Neural progenitor cell (in vitro differentiated cells): ENCODE measurements at places on chromosomes 12 and 14. TPM values are rescaled to one million over a fixed set of nuclear protein-coding genes. Genes with fewer than 3 reads are reported as not detected.

GRCh38 chr12:14422516-14423230 lies 57.2 kb downstream of the ATF7IP start:
- peaks cover 22% of the 10 kb centered on the region for H3K4me1 ChIP-seq
- H3K36me3 ChIP-seq, result peaks cover 30% of the 10 kb centered on the region
- no peak overlapping the region for H3K27ac ChIP-seq
- DNase-seq, result no peak
- no peaks in the 10 kb centered on the region for H3K27me3 ChIP-seq
- no peak overlapping the region for H3K4me3 ChIP-seq

TBX5 gene
- not detected in 2 replicates for total RNA-seq

TAS2R19 gene
- total RNA-seq, result 7.7 and 9.7 TPM in 2 replicates

DNA sequence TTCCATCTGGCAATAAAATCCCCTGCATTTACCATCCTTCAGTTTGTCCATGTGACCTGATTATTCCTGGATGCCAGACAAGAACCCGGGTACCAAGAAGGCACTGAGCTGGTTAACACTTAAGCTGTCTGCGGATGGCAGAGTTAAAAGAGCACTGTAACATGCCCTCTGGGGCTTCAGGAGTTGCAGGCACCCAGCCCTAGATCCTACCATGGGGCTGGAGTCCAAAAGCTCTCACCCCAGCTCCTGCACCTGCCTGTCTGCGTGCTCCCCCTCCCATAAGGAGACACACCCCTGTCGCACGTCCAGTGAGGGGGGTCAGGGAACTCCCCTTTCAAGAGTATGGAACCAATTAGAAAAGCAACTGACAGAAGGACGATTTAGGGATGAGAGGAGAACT lies 14.6 kb upstream of the FBXO34 start:
- H3K4me3 ChIP-seq, result no peak overlapping the region
- H3K36me3 ChIP-seq, result no peaks in the 10 kb centered on the region
- no peaks in the 10 kb centered on the region for H3K4me1 ChIP-seq
- H3K27ac ChIP-seq, result no peak overlapping the region

DNA sequence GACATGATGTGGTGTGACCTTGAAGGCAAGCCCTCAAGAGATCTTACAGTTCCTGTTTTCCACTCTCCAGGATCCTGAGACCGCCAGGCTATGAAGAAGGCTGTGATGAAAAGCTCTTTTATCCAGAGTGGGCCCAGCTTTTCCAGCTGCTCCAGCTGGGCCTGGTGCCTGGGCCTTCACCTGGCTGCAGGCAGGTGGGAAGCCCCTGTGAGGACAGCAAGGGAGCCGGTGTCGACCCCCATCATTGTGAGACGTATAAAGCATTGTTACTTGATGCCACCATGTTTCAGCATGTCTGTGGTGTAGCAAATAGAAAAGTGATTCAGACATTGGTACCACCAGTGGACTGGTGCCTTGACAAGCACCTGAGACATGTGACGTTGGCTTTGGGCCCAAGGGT lies 190.2 kb downstream of the KIF26A start:
- no peaks in the 10 kb centered on the region for H3K27me3 ChIP-seq
- H3K4me1 ChIP-seq, result no peaks in the 10 kb centered on the region
- no peak overlapping the region for H3K4me3 ChIP-seq
- no peak for DNase-seq

GRCh38 chr12:14979468-14979867 lies 6.6 kb downstream of the PDE6H start:
- no peak overlapping the region for H3K4me3 ChIP-seq
- no peak for DNase-seq
- H3K27ac ChIP-seq, result no peak overlapping the region
- H3K27me3 ChIP-seq, result no peaks in the 10 kb centered on the region
- H3K4me1 ChIP-seq, result no peaks in the 10 kb centered on the region
- no peaks in the 10 kb centered on the region for H3K36me3 ChIP-seq

GRCh38 chr12:104695453-104696148 lies 238.9 kb downstream of the CHST11 start:
- H3K27me3 ChIP-seq, result no peaks in the 10 kb centered on the region
- no peak overlapping the region for H3K4me3 ChIP-seq
- no peaks in the 10 kb centered on the region for H3K36me3 ChIP-seq
- H3K27ac ChIP-seq, result no peak overlapping the region
- no peak for DNase-seq
- peaks cover 4% of the 10 kb centered on the region for H3K4me1 ChIP-seq

GYS2 gene
- not detected in 2 replicates for total RNA-seq

GRCh38 chr12:64053117-64053516 lies 169.0 kb downstream of the KICS2 start:
- no peak for DNase-seq
- H3K27ac ChIP-seq, result no peak overlapping the region
- no peaks in the 10 kb centered on the region for H3K36me3 ChIP-seq
- no peaks in the 10 kb centered on the region for H3K27me3 ChIP-seq
- H3K4me1 ChIP-seq, result no peaks in the 10 kb centered on the region

LIN7A gene
- total RNA-seq, result 18.3 and 31.7 TPM in 2 replicates

IAPP gene
- total RNA-seq, result 0.15 and 0.92 TPM in 2 replicates

GLIPR1 gene
- total RNA-seq, result 0.03 and 0.04 TPM in 2 replicates

GRCh38 chr12:97363693-97364092 lies 98.9 kb upstream of the RMST start:
- no peak overlapping the region for H3K27ac ChIP-seq
- peaks cover 3% of the 10 kb centered on the region for H3K36me3 ChIP-seq
- H3K4me1 ChIP-seq, result peaks cover 8% of the 10 kb centered on the region
- DNase-seq, result no peak
- H3K27me3 ChIP-seq, result no peaks in the 10 kb centered on the region

DNA sequence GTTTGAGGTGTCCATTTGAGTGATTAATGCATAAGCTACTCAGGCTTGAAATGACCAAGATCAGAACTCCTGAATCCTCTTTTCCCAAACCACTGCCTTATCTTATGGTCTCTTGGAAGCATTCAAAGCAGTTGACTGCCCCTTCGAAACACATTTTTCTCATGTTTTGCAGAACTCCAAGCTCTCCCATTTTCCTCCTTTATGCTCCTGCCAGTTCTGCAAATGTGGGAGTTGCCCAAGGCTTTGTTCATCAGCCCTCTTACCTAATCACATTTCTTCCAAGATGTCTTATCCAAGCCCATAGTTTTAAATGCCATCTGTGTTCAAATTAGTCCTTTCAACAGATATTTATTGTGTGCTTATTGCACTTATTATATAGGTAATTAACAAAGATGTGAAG lies 1.8 kb upstream of the DNAAF2 start:
- no peak for DNase-seq
- no peaks in the 10 kb centered on the region for H3K27me3 ChIP-seq
- no peak overlapping the region for H3K27ac ChIP-seq
- peaks cover 2% of the 10 kb centered on the region for H3K4me1 ChIP-seq
- no peaks in the 10 kb centered on the region for H3K36me3 ChIP-seq
- H3K4me3 ChIP-seq, result no peak overlapping the region

DNA sequence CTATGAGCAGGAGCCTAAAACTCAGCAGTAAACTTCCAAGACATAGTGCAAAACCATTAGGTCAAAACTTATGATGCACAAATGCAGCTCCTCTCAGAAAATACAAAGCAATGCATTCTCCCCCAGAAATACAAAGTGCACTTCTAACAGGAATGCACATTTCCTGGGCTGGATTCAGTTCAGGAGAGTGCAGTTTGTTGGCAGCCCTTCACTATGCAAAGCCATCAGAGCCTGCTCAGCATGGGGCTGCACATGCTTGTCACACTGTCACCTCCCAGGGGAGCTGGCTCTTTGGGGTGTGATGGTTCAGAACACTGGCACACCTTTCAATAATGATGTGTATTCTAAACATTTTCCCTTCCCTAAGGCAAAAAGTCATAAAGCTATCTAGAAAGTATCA lies 110.4 kb downstream of the KCNK10 start:
- H3K36me3 ChIP-seq, result no peaks in the 10 kb centered on the region
- H3K4me3 ChIP-seq, result no peak overlapping the region
- H3K4me1 ChIP-seq, result peaks cover 6% of the 10 kb centered on the region

SPIC gene
- total RNA-seq, result not detected in 2 replicates

- H3K27me3 ChIP-seq, result no peaks in the 10 kb centered on the region
- DNase-seq, result no peak
- no peak overlapping the region for H3K4me3 ChIP-seq
These were observed 55.8 kb upstream of the CHGA start for GRCh38 chr14:92866901-92867865.

FOXA1 gene
- total RNA-seq, result 0.06 and 0.99 TPM in 2 replicates

GRCh38 chr12:16238661-16239060 lies 38.8 kb downstream of the SLC15A5 start:
- no peak for DNase-seq
- H3K27ac ChIP-seq, result no peak overlapping the region
- no peaks in the 10 kb centered on the region for H3K4me1 ChIP-seq
- H3K36me3 ChIP-seq, result no peaks in the 10 kb centered on the region
- no peaks in the 10 kb centered on the region for H3K27me3 ChIP-seq
- no peak overlapping the region for H3K4me3 ChIP-seq

SLC2A13 gene
- total RNA-seq, result 10.5 and 11.1 TPM in 2 replicates

SMCO2 gene
- total RNA-seq, result not detected in 2 replicates
